ENCODE measurements at places on chromosomes 7 and 10.

DNA sequence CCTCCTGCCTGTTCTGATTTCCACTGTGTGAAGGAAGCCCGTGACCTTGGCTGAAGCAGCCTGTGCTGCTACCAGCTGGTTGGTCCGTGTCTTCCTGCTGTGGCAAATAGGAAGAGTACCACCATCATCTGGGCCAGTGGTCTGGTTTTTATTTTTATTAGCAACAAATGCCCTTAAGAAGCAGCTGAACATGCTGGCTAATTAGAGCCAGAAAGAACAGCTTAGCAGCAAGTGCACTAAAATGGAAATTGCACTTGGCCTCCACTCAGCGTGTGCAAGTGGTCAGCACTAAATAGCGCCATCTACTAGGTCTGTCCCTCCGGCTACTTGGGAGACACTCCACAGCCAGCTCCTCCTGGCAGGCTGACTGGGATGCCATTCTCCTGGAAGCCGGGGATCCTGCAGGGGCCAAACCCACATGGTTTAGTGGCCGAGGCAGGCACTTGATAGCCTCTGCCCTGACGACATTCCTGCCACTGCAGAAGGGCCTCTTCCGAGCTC is 690.3 kb upstream of the FOXK1 start:
- DNase-seq, result peak; percentile 1

DNA sequence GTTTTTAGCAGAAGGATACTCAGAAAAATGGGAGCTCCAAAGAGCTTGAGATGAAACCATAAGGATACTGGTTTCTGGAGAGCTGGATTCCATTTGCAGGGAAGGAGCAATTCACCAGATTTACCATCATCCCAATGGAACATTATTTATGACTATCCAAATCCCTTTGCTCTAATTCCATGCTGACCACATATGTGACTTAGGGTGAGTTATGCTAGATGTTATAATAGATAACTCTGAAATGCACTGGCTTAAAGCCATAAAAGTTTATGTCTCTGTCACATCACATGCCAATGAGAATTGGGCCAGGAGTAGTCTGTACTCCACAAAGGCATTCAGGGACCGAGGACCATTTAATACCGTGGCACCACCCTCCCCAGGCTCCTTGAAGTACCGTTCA is 185.2 kb downstream of the SKIDA1 start:
- DNase-seq, result no peak

DNA sequence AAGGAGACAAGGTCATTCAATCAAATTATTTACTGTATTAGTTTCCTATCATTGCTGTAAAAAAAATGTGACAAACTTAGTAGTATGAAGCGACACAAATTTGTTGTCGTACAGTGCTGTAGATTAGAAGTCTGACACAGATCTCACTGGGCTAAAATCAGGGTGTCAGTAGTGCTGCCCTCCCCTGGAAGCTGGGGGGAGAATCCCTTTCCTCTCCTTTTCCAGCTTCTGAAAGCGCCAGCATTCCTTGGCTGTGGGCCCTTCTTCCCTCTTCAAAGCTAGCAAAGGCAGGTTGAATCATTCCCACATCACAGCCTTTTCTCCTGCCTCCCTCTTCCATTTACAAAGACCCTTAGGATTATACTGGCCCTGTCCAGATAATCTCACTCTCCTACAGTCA is 28.0 kb downstream of the VPS41 start:
- DNase-seq, result no peak

DNA sequence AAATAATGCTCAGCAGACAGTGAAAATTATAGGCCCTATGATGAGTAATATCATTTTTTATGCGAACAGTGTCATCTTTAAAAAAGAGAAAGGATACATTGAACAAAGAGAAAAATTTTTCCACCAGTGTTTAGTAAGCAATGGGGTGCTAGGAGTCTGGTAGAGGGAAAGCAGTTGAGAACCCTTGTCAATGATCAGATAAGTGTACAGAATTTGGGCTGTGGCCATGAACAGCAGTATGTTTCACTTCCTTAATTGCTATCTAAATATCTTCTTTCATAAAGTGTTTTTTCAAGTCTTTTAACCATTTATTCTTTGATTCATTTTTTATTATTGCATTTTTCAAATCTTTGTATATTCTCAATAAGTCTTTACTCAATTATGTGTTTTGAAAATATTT is 750.7 kb upstream of the KCND2 start:
- DNase-seq, result no peak

- DNase-seq, result no peak
Measured at GRCh38 chr7:146772601-146773000, 656.0 kb downstream of the CNTNAP2 start.

GRCh38 chr10:30151581-30152389 is 92.4 kb upstream of the JCAD start:
- DNase-seq, result no peak
